IPS DF 6.9 (cell line): ENCODE measurements at places on chromosomes 3 and 15.

DNA sequence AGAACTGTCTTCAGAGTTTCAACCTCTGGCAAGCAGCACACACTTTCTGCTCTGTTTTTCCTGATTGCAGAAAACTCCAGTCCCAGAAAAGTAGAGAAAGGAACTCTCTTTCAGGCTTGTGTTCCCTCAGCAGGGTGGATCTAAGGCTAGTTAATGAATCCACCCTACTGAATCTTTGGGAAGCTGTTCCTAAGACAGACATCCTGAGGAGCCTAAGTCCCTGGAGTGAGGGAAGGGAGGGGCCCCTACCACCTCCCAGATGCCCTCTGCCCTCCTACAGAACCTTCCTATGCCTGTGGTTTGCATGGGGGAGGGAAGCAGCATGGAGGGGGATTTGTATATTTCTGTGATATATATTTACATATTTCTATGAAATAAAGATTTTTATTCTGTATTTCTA lies 124.4 kb downstream of the ANO10 start:
- DNase-seq: no peak

GRCh38 chr3:178808748-178809147 lies 262.9 kb downstream of the ZMAT3 start:
- no peak for DNase-seq

GRCh38 chr3:190361791-190362190 lies 26.2 kb upstream of the CLDN16 start:
- no peak for DNase-seq

DNA sequence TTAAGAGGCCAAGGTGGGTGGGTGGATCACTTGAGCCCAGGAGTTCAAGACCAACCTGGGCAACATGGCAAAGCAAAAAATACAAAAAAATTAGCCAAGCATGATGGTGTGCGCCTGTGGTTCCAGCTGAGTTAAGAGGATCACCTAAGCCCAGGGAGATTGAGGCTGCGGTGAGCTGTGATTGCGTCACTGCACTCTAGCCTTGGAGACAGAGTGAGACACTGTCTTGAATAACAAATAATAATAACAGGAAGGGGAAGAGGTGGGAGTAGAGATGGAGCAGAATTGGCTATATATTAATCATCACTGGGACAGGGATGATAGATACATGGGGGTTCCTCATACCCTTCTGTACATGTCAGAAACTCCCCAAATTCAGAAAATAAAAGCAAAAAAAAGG lies 23.8 kb upstream of the NMB start:
- no peak for DNase-seq

DNA sequence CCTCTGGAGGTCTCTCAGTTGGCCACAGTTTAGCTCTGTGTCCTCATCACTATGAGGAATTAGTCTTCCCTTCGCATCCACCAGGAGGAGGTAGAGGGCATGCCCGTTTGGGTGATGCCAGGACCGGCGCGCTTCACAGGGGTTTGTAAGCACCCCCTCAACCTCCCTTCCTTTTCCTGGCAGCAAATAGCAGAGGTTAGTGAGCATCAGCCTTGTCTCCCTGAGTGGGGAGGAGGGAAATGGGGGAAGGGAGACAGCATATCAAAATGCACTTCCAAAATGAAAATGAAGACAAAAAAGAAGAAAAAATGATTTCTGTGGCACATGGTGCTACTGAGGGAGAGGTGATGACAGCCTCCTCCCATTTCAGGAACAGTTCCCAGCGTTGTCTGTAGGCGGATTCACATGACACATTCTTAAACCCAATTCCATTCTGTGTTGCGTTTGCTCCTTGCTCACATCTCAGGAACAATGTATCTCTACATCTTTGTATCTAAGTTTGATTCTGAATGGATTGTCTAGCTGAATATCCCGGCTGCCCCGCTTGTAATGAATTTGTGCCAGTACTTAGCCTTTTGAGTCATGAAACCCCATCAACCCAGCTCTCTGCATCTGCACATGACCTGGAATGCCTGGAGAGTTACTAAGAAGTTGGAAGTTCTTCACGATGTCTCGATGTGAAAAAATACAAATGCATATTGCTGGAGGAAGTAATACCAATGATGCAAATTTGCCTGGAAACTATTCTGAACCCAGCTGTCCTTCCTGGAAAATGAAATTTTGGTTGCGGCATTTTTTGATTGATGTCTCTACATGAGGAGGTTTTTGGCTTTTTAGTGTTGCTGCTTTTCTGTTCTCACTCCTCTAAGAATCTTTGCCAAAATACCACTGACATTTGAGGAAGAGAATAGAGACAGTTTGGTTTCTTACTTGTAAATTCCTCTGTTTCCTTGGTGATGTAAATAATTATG lies 45.2 kb downstream of the TYRO3 start:
- DNase-seq: no peak

- DNase-seq: no peak
Observed at GRCh38 chr15:45287390-45287956, 35.4 kb downstream of the SLC28A2 start.

- no peak for DNase-seq
Observed at GRCh38 chr3:152192936-152193672, 75.6 kb upstream of the MBNL1 start.

DNA sequence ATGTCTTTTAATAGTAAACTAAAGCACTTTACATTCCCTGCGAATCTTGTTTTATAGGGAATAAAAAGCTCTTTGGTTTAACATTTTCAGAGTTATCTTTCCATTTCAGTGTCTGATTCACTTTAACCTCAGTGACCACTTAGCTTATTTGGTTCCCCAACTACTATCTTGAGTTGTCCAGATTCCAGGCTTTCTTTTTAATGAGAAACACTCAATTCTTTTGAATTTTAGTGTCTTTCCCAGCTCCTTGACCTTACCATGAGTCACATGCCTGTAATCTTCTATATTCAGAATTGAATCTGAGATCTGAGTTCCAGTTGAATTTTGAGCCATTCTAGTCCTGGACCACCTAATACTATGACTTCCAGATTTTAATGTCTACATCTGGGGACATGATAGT lies 144.4 kb downstream of the KCNAB1 start:
- no peak for DNase-seq

DNA sequence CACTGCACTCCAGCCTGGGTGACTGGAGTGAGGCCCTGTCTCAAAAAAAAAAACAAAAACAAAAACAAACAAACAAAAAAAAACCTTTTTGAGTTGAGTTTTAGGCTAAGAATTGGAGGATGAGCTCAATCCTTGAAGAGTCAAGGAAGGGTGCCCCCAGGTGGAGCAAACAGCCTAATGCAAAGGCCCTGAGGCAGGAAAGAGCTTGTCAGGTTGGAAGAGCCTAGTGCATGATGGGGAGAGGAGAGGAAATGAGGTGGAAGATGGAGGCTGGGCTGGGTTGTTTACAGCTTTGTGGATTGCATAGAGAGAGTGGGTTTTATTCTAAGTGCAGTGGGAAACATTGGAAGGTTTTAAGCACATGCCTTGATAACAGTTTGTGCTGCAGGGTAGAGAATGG lies 2.1 kb upstream of the SNX22 start:
- DNase-seq: no peak

GRCh38 chr3:118607915-118608820 lies 426.5 kb downstream of the IGSF11 start:
- DNase-seq: no peak

GRCh38 chr15:36177590-36178302 lies 401.7 kb upstream of the CDIN1 start:
- DNase-seq: no peak

DNA sequence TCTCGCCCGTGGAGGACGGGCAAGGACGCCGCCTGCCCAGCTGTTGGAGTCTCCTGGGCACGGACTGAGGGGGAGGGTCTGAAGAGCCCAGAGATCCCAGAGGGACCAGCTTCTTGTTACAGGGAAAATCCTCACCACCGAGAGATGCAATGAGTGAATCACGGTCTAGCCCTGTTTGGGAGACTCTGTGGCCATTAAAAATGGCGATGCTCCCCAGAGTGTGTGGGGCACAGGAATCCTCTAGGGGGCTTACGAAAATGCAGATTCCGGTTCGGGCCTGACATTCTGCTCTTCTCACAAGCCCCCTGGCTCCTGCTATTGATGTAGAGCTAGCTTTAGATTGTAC lies 35.5 kb upstream of the EPHB3 start:
- DNase-seq: no peak

DNA sequence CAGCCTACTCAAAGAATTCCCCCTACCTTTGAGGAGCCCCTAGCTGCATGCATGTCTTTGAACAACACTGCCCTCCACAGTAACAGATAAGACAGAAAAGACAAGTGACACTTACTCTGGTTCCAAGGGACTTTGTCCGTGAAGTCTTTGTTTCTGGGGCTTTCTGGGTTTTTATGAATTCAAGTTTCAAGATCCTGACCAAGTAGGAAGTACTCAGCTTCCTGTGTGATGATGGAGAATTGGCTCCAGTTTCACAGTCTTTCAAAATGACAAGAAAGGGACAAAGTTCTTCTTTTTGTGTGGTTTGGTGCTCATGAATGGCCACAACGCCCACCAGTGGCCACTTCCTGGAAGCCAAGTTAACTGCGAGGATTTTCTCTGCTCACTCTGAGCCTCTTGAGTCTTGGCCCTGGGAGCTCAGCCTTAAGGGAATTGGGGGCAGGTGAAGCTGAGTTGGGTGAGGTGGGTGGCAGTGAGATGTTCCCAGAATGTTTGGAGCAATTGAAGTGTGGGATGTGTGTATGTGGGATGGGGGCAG lies at the start of gene CCR1:
CCR1 (minus strand) TSS at position 147 of the 538 bp plus-strand sequence. CDS start 4,000 bp downstream, outside the sequence.
- peak; percentile 35 for DNase-seq

GRCh38 chr3:76551739-76552138 lies 488.2 kb upstream of the ROBO2 start:
- DNase-seq: no peak

GRCh38 chr3:192928720-192929119 lies 11.1 kb upstream of the MB21D2 start:
- DNase-seq: no peak

DNA sequence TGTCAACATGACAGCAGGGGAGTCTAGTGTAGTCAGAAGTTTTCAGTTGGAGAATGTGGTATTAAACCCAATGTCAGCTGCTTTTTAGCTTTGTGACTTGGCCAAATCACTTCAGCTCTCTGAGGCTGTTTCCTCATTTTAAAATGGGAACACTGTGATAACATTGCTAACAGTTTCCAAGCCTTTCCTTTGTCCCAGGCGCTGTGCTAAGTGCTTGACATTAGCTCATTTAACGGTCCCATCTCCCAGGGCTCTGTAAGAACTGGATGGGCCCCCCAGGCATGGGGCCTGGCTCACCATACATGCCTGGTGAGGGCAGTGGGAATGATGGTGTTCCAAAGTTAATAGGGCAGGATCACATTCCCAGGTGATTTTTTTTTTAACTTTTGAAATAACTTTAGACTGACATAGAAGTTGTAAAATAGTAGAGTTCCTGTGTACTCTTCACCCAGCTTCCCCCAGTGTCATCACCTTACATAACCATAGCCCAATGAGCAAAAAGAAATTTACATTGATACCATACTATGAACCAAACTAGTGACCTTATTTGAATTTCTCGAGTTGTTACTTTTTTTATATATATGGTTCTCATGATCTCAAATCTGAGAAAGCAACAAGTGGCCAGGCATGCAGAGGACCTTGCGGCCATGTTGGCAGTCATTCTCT lies 7.7 kb downstream of the RASL12 start:
- no peak for DNase-seq

GRCh38 chr15:42921342-42921731 lies 759 bp upstream of the TTBK2 start:
- DNase-seq: no peak

DNA sequence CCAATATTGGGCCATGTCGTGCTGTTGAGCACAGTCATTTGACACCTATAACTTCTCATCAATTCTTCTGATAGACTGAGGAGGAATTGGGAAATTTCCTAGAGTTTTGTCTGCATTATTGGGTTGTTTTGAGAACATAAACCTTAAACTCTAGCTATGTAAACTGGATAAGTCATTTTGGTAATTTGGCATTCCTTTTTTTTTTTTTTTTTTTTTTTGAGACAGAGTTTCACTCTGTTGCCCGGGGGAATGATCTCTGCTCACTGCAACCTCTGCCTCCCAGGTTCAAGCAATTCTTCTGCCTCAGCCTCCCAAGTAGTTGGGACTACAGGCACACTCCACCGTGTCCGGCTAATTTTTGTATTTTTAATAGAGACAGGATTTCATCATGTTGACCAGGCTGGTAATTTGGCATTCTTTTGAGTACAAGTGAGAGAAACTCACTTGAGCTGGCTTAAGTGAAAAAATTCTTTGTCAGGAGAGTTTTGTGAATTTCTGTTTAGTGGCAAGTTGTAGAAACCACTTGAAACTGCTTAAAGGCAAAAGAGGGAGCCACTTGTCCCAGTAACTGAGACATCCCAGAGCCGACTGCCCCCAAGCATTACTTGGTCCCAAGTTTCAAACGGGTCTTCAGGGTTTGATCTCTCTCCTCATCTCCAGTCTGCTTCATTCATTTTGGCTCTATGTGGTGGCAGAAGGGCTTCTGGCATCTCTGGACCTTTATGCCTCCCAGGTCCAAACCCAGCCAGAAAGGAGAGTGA lies 34.9 kb downstream of the FLNB start:
- no peak for DNase-seq

DNA sequence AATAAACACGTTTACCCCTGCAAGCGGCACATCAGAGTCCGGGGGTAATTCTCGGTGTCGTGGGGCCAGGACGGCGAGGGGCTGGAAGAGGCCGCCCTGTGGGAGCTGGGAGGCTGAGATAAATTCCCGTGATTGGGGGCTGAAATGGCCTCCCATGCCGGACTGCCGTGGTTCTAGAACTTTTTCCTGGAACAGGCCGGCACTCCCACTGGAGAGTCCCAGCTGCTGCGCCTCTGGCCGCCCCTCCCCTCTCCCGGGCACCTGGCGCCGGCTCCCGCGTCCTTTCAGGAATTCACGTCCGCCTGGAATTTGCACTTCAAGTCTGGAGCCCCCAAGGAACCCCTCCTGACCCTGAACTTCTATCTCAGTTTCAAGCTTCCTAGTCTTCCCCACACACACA lies 10.8 kb upstream of the LRRC2 start:
- DNase-seq: no peak

GRCh38 chr3:53604232-53604631 lies 109.8 kb downstream of the CACNA1D start:
- no peak for DNase-seq

DNA sequence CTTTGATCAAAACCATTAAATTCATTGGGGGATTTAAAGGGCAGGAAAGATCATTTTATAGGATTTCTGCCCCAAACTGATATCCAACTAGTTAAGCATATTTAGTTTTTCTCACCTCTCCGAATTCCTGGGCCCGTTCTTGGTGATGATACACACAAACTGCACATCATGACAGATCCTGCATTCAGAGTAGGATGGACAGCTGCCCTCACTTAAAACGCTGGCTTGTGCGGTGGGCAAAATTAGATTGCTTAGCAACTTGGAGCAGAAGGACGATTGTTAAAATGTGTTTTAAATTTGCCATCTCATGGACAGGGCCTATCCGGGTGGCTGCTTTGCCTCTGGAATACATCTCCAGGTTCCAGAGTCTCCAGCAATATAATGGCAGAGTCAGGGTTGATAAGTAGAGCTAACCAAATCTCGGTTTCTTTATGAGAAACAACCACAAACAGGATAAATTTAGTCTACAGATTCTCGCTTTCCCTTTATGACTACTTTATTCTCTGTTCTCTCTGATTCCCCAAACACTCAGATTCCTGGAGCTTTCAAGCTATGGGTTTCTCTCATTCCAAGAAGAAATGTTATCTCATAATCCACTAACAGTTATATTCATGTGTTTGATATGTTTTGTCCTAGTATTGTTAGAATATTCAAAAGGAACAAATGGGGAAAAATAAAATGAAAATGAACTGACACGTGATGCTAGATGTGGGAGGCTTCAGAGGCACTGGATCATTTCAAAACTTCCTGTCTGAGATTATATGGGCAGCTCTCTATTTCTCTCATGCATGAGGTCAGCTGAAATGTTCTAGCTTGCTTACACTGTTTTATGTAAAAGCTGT lies 1014.1 kb upstream of the SEMA6D start:
- DNase-seq: no peak
